ENCODE measurements at places on chromosomes 7 and 10.

DNA sequence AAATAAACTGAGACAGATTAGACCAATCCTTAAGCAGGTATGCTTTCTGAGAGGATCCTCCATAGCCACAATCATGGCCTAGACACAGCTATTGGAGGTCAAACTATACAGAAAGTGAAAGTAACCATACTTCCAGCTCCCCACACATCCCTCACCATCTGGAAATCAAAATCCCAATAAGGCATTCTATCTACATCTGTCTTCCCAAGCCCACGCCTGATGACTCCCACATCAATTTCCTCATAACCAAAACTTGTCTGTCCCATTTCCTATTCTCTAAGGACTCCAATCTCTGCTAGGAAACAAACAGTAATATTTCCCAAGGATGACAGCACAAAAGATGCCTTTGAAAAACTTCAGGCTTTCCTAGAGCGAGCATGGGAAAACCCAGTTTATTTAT is 247.3 kb upstream of the HPS1 start:
- no peak for DNase-seq

GRCh38 chr7:35003679-35004303 is 33.5 kb downstream of the DPY19L1 start:
- no peak for DNase-seq

DNA sequence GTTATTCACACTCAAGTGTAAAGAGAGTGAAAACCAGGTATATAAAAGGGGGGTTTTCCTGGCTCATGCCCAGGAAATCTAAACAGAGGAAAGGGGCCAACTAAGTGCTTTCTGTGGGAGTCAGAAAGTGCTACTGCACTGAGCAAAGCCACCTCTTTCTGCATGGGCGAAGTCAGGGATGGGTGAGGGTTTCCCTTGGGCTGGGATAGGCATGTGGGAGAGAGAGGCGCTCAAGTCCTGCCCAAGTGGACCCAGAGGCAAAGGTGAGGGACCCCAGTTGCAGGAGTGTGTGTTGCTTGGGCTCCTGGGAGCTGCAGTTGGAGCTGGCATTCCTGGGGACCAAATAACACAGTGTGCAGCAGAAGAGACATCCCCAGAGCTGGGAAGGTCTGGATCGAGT is 65.9 kb downstream of the PRR15 start:
- no peak for DNase-seq

DNA sequence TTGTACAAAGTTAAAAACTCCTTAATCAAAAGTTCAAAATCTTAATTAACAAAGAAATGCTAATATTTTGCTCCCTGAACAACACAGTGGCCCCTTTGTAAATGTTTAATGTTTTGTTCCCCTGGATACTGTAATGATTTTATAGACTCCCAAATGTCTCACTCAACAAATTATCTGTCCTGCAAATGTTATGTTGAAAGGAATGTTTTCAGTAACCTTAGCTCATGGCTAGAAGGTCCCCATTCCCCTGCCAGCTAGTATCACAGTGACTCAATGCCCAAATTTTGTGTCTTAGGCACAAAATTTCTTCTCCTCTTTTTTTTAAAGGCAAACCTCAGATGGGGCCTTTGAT is 298.9 kb downstream of the ELMO1 start:
- DNase-seq, result no peak

- no peak for DNase-seq
Observed at GRCh38 chr10:4067531-4067930, 282.5 kb upstream of the KLF6 start.

DNA sequence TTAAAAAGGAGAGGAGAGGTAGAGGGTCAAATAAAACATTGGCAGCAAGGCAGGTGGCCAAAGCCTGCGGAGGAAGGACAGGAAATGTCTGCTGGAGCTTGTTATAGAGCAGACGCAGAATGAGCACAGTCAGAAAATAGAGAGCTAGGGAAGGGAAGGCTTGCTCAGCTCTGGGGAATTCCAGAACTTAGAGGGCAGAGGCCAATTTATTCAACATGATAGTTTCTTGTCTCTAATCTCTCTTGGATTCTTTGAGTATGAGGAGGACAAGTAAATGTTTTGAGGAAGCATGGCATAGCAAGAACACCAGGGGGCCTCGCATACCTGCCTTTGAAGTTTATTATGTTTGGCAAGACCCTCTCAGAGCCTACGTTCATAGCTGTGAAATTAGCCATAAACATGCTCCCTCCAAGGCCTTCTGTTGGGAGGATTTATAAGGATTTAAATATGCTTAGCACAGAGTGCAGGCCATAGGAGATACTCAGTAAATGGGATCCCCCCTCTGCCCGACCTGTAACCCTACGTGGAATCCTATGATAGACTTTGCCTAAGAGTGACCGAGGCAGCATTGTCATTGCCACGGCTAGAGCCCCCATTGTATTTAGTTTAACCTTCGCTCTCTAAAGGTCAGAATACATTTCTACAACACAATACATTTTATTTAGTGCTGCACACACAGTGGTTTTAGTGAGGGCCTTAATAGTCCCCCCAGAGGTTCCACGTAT is 293.9 kb downstream of the CCDC3 start:
- DNase-seq, result no peak

DNA sequence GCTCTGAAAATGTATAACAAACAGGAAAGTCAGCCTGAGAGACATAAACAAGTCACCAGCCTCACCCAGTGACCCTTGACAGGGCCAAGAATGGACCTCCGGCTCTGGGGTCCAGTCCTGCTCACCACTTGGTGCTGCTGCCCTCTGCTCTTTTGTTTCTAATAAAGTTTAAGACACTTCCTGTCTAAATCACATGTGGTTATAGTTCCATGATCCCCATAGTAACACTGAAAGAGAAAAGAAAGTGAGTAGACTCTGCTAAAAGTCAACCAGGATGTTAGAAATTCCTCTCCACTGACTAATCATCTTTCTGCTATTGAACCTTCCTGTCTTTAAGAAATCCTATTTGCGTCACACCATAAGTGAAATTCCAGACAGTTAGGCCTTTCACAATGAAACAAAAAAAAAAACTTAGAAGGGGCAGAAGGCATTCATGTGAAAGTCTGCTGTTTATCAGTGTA is 179.2 kb upstream of the BET1 start:
- no peak for DNase-seq

DNA sequence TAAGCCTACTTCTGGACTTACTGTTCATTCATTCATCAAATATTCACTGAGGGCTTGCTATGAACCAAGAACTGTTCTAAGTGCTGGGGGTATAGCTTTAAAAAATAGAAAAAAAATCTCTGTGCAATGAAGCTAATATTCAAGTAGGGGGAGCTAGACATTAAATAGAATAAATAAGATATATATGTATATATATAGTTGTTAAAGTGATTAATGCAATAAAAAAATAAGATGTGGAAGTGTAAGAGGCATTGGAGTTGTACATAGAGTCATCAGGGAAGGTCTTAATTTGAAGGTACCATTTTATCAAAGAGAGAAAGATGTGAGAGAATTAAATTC is 181.2 kb upstream of the AGR3 start:
- no peak for DNase-seq

- DNase-seq, result no peak
Observed at GRCh38 chr7:70217571-70217970, 619.3 kb downstream of the AUTS2 start.

All from stimulated activated CD4-positive, alpha-beta T cell treated with anti-CD3 and anti-CD28 coated beads, Interleukin-12 subunit alpha, Interleukin-12 subunit beta, amount 100 ng/mL, for 24 hours (primary cell).